ENCODE measurements at places on chromosomes 1 and 21.

GRCh38 chr1:165686121-165686970 is 12.0 kb downstream of the ALDH9A1 start:
- DNase-seq: no peak

DNA sequence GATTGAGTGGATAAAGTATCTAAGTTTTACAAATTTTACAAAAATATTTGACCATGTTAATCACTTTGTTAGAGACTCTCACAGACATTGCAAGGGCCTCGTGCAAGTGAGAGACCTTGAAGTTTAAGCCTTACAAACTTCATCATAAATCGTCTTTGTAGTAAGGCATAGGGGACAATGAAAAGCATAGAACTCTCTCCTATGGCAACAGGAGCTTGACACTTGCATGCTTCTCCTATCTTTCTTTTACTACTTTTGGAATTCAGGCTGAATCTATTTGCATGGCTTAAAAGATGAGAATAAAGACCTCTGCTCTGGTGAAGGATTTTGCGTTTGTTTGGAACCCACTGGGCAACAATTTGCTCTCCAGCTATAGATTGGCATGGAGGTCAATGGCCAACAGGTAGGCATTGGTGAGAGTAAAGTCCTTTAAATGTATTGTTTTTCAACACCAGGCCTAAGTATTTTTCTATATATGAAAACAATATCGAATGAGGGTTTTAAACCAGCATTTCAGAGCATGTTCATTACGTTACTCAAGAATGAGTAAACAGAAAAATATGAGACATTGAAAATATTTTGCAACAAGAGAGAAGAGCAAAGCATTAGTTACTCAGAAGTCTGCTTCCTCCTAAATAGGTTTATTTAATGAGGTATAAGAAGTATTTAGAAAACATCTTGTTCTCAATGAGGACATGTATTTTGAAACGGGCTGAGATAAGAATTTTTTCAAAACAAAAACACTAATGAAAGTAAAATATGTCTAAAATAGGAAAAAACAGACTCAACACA is 192.2 kb downstream of the TGFB2 start:
- no peak for DNase-seq

DNA sequence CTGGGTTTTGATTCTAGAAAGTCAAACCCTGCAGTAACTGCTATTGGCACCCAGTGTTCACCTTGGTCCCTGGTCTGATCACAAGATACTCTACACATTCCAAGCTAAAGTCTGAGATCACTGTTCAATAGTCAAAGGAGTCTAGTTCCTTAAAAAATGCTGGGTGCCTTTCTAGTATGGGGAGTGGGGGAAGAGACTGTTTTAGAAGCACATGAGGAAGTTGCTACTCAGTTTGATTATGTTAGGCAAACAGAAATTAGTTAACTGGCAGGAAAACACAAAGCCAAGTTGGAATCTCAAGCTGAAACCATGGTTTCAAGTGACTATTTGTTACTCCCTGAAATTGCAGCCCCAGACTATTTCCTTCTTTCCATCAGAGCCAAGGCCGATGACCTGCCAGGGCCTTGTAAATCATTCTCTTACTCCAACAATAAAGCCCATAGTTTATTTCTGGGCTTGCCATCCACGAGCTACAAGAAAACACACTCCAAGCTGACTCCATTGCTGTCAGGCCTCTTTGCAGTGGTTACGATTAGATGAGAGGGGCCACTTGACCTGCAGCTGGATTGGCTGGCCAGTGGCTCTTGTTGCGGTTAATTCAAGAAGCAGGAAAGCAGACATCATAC is 21.1 kb upstream of the VTCN1 start:
- peak; percentile 38 for DNase-seq

DNA sequence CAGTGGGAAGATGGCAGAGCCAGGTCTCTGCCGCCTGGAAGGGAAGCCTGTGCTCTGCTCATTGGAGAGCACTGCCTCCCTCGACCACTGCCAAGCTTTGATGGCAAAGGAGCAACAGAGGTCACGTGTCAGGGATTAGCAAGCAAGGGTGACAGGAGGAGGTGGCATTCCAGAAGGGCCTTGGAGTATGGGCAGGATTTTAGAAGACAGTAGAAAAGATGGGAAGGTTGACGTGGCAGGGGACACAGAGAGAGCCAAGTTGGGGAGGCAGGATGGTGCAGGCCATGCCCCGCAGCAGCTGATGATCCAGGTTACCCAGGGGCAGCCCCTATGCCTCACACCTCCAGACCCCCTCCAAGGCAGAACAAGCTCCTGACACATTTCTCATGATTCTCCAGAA is 21.9 kb upstream of the LBR start:
- DNase-seq: no peak

GRCh38 chr1:82510431-82510830 is 709.7 kb downstream of the ADGRL2 start:
- no peak for DNase-seq

DNA sequence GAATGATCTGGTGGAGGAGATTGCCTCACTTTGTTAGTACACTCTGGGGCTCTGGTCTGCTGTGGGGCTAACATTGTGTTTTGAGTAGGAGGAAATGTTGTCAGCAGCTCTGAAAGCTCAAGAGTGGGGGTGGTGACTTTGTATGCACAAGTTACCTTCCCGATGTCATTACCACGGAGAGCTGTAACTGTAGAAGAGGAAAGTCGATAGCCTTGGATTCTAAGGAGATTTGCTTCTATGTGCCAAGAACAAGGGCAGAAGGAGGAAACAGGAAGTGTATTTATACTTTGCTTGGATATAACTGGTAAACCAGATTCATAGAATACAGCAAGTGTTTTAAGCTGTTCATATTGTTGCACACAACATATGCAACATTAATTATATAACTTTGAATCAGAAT is 196.1 kb downstream of the AMY1C start:
- no peak for DNase-seq

- no peak for DNase-seq
These were observed 2.7 kb downstream of the RBM15 start for GRCh38 chr1:110341872-110342331.

DNA sequence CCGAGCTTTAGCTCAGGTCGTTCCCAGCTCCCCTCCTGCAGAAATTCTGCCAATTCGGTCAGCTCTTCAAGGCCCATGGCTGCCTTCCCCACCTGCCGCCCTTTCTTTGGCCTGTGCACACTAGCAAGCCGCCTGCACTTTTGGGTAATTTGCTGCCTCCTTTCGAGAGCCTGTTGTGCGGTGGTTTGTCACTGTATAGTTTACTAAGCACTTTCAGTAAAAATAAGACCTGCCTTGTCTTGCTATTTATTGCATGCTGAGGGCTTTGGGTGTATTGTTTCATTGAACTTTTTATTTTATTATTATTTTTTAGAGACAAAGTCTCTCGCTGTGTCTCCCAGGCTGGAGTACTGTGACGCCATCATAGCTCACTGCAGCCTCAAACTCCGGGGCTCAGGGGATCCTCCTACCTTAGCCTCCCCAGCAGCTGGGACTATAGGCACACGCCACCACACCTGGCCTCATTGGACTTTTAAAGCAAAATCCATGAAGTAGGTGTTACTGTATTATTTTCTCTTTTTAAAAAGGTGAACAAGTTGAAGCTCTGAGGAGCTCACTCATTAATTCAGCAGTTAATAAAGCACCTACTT is 1.1 kb upstream of the FABP3 start:
- no peak for DNase-seq

DNA sequence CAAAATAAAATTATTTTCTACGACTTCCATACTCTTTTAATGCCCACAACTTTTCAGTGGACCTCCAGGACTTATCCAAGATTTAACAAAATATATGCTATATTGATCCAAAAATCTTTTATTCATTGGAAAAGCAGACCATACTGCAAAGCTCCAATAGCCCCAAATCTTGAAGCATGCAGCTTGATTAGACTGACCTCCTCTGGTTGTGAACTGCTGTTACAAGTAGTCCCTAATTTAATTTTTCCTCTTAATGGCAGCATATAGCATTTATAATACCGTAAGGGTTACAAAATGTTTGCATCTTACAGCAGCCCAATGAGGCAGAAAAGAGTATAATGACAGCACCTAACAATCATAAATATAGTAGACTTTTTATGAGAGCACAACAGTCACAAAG is 49.8 kb downstream of the TPR start:
- no peak for DNase-seq

DNA sequence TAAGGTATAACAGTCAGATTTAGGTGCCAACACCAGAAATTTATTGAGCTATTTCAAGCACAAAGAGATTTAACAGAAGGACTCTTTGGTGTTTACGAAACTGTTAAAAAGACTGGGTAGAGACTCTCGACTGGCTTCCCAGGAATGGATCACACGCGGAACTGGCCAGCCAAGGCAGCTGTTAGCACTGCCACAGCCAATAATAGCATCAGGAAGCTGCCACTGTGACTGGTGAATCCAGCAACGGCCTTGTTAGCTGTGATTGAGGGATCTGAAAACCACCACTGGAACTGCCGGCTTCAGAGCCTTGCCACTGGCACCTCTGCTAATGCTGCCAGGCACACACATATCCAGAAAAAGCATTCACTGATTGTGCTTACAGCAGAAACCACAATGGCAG is 10.6 kb upstream of the SIM2 start:
- no peak for DNase-seq
